ENCODE measurements at places on chromosomes 1 and 21.

- DNase-seq = no peak
Observed at GRCh38 chr1:218617986-218618385, 272.9 kb downstream of the TGFB2 start.

DNA sequence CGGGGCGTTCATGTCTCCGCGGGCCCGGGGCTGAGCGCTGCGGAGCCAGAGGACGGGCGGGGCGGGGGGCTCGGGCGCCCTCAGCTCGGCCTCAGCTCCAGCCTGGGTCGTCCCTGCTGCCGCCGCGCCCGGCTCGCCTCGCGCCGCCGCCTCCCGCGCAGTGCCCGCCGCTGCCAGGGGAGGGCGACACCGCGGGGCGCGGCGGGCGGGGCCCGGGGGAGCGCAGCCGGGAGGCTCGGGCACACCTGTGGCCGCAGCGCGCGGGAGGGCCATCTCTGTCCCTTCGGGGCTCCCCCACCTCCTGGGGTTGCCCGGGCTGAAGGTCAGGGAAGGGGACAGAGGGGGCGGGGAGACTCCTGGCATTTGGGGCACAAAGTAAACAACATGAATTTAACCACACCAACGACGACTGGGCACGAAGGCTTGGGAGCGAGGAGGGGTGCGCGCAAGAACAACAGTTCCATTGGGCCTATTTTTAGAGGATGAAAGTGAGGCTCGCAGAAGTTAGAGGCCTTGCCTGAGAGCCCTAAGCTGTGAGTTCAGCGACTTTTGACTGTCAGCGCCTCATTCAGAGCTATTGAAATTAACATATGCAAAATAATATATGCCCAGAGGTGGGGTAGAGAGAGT is at the start of gene FAM131C:
TSS of gene FAM131C (minus strand) at position 162 of the 630 bp plus-strand sequence. CDS start 209 bp downstream, outside the sequence.
- DNase-seq = peak; percentile 38

- no peak for DNase-seq
Observed at GRCh38 chr1:5611851-5612250, 380.4 kb downstream of the NPHP4 start.

- no peak for DNase-seq
Observed at GRCh38 chr21:33330726-33331125, 6.0 kb downstream of the IFNAR1 start.

DNA sequence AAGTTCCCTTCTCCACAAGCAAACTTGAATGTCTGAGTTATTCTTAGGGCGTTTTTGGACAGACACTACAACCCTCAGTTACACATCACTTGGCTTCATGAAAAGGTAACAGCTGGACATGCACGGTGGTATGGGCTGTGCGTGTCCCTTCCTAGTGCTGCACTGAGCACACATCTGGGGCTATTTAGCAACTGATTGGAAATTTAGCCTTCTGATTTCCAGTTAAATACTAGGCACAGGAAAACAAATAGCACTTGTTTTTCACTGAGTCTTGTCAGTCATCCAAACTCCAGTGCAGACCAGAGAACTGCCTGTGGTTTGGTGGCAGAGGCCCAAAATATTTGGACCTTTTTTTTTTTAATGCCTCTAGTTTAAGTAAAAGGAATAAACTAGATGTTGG is 134.7 kb downstream of the TGFBR3 start:
- peak; percentile 87 for DNase-seq

DNA sequence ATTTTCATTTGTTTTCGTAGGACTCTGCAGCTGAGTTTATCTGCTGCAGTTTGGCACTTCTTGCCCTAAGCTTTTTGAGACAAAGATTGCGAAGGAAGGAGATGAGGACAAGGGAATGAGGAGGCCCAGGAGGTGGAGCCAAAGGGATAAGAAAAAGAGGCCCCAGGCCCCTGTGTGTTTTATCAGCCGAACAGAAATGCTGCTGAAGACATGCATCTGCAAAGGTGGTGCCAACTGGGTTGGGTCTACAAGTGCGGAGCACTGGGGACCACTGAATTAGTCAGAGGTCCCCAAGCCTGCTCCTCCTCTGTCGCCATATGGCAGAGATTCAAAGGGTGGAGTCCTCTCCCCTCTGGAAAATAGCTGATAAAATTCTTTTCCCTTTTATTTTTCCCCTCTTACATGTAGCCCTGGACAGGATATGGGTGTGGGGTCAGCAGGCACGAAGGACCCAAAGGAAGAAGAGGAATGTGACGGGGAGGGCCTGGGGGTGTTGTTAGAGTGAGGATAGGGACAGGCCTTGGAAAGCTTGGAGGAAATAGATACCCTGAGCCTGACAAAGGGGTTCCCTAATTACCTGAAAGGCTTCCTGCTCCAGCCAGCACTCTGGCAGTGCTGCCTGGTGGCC is 2.7 kb downstream of the CD34 start:
- no peak for DNase-seq

GRCh38 chr1:19811206-19811851 is 3.8 kb downstream of the RNF186 start:
- no peak for DNase-seq

- DNase-seq = no peak
Observed at GRCh38 chr1:98949166-98949565, 55.5 kb downstream of the PLPPR5 start.

DNA sequence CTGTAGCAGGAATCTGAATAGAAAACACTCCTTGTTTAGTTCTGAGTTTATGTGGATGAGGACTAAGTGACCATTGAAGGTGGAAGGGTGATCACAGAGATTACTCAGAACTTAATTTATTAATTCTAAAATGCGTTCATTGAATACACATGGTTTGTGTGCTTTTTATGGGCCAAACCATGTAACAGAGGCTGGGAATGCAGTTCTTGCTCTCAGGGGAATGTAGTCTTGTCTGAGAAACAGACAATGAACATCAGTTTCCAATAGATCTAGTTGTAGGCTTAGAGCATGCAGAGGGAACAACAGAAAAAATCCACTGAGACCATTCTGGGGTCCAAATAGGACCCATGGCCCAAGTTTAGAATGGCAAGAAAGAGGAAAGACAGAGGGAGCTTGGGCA is 46.1 kb downstream of the ITSN1 start:
- no peak for DNase-seq

- DNase-seq = no peak
Observed at GRCh38 chr1:227654431-227654830, 80.7 kb downstream of the JMJD4 start.

- no peak for DNase-seq
Observed at GRCh38 chr1:197806718-197807117, 31.4 kb upstream of the DENND1B start.

DNA sequence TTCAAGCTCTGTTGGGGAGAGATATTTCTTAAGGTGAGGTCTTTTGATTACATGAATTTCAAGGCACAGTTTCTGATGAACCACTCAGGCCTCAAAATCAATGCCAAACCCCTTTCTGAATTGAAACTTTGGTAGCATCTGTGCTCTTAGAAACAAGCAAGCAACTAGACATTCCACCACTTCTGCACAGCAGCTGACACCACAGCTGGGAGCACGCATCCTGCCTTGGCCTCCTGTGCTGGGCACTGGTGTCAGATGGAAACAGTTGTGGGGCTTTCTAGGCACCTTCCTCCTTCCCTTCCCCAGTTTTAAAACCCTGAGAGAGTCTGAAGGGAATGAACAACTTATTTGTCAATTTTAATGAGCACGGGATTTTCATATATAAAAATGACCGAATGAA is 360.2 kb downstream of the ADGRL2 start:
- no peak for DNase-seq

GRCh38 chr21:36388096-36388495 is 2.9 kb downstream of the CHAF1B start:
- DNase-seq = no peak

- DNase-seq = no peak
Observed at GRCh38 chr1:203968761-203969160, 104.2 kb upstream of the SOX13 start.

GRCh38 chr1:27417713-27418112 is 25.3 kb downstream of the GPR3 start:
- no peak for DNase-seq

- no peak for DNase-seq
Observed at GRCh38 chr1:31152181-31152795, 86.8 kb upstream of the PUM1 start.

DNA sequence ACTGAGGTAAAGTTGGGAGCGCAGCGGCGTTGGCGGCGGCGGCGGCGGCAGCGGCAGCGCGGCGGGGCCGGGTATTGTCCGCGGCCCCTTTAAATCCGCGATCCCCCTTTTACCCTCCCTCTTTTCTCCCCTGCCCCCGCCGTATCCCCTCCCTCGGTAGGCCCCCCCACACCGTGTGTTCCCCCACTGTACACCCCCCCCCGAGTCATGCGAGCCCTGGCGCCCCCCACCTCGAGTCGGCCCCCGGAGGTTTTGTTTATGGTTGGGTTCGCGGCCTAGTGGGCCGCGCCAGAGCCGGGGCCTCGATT is 169 bp downstream of the UBAP2L start:
- peak; percentile 28 for DNase-seq

- no peak for DNase-seq
Observed at GRCh38 chr1:119686661-119687060, 25.1 kb upstream of the PHGDH start.

- DNase-seq = no peak
Observed at GRCh38 chr1:115447672-115448071, 109.6 kb upstream of the NGF start.

- DNase-seq = no peak
Observed at GRCh38 chr1:20409012-20409411, 77.0 kb downstream of the CAMK2N1 start.

GRCh38 chr1:197103300-197103699 is 36.2 kb upstream of the F13B start:
- no peak for DNase-seq

- no peak for DNase-seq
Observed at GRCh38 chr1:160097911-160098851, at the start of gene IGSF8. Gene IGSF8 (minus strand): TSS chr1:160098619. CDS start chr1:160098472, 147 bp downstream.

DNA sequence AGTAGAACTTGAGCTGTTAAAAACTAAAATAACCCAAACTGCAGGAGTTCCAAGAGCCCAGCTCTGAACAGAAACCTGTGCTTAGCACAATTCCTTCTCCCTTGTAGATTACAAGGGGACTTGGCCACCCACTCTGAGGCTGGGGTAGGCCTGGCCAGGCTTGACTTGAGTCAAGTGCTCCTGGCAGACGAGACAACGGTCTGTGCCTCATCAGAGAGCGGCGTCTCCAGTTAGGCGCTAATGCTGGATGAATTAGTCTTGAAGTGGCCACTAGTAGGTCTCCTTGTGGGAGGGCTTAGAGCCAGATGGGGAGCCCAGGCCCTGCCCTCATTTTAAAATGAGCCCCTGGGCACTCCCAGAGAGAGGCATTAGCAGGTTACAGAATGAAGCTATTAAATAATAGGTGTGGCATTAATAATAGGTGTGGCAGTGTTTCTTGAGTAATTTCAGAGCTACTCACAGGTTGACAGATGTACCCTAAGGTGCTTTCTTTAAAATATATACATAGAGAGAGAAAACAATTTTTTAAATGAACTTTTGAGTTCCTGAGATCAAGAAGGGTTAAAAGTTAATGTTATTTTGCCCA is 1.1 kb downstream of the EEIG2 start:
- peak; percentile 23 for DNase-seq

- no peak for DNase-seq
Observed at GRCh38 chr1:171730052-171730451, 11.8 kb downstream of the VAMP4 start.

DNA sequence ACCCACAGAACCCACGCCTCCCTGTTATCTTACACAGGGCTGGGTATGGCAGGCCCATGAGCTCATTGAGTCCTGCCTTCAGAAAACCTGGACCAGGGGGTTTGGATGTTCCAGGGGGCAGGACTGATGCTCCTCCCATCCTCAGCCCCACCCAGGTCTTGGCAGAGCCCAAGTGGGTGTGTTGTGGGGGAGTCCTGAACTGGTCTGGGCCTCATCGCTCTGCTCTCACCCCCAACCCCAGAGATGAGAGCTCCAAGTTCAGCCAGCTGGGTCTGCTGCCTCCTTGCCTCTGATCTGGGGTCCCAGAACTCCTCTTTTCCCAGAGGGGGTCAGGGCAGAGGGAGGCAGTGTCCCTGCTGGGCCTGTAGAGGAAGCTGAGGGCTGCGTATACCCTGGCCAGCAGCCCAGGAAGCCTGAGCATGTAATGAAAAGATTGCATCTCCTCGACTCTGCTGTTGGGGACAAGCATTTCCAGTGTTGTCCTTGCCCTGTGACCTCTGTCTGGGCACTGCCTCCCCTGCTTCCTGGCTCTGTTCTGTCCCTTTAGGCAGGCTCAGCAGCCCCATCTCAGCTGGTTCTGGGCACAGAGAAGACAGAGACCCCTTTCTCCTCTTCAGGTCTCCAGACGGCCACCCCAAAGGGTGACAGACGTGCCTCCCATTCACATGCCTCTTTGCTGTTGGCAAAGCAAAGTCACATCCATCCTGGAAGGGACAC is 54.7 kb upstream of the EPS8L3 start:
- DNase-seq = no peak

DNA sequence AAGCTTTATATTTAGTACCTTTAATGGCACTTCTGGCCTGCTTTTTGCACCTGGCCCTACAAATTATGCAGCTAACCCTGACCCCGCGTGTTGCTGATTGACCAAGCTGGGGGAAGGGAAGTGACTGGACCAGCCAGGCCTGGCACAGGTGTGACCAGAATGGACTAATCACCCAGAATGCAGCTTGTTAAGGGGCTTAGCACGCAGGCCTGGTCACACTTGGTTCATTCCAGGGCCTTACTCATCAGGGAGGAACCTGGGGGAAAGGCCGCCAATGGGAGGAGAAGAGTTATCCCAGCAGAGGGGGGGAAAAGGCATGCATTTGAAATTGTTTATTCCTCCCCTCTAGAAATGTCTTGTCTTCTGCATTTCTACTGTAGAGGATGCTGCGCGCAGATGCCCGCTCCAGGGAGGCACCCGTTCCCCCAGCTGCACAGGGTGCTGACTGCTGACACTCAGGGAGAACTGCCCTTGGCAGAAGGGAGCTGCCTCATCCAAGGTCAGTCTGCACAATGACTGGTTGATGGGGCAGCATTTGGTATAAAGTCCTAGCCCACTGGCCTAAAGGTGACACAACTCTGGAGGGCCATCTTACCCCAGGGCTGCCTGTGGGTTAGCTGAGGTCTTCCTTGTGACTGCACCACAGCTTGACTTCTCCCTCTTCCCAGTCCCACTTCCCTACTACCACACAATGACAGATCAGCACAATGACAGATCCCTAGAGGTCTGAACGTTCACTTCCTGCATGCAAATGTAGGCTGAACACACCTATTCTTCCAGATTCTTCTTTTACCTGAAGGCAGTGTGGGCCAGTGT is 29.0 kb downstream of the DHCR24 start:
- DNase-seq = no peak

DNA sequence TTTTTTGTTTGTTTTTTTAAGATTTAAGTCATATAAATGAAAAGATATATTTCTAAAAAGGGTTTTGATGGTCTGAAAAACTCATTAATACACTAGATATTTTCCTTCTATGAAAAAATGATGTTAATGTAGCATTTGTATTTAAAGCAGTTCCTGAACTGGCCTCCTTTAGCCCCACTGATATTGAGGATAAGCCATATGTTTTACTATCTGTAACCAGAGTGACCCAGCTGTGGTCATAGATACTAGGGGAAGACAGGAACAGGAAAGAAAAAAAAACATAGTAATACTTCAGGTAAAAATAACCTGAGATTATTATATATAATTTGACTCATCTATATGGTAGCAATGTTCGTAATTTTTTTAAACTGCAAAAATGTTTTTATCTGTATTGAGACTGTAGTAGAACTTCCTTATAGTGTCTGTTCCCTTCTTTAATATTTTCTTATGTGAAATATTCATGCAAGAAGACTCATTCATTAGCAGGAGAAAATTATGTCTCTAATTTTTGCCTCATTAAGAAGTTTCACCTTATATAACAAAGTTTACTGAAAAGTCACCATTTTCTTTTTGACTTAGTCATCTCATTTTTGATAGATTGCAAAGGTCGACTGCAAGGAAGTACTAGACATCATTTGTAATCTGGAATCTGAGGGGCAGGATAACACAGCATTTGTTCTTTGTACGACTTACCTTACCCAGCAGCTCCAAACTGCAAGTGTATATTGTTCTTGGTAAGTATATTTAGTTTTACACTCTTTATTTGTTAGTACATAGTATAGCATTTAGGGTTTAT is 25.6 kb upstream of the TMCO2 start:
- no peak for DNase-seq
